ENCODE measurements at places on chromosomes 1 and 21.
A peak's percentile ranks its signal among the peaks of the same experiment; 100 is the strongest.

DNA sequence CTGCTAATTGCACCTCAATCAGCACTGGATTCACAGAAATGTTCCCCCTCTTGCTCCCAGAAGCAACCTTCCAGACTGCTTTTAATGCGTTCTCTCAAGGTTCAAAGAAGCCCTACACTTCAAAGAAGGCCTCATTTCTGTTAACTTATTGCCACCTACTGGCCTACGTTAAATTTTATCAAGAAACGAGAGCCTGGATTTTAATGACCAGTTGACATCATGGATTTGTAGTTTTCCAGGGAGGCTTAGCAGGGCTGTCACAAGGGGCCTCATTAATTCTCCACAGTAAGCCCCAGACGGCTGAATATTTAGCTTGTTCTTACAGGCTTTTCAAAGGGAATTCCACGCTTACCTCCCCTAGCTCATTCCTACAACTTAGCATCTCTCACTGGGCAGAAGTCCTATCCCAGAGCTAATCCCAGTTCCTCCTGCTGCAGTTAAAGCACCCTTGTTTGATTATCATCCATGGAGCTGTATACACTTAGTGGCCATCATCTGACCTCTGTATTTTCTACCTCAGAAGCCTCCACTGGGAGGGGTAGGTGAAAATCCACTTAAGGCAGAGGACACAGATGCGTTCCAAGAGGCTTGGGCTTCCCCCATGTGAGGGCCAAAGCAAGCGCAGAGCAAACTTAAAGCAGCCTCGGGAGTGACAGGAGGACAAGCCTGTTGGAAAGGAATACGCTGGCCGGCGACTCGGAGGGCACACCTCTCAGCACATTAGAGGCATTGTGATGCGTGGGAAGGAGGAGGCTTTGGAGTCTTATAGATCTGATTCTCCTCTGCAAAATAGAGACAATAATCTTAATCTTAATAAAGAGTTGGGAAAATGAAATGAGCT lies 32.2 kb upstream of the CYP4X1 start:
- no peak for DNase-seq

GRCh38 chr1:55928576-55928975 lies 650.8 kb downstream of the PLPP3 start:
- DNase-seq, result no peak

GRCh38 chr1:51986718-51987117 lies 3.8 kb downstream of the RAB3B start:
- DNase-seq, result no peak

DNA sequence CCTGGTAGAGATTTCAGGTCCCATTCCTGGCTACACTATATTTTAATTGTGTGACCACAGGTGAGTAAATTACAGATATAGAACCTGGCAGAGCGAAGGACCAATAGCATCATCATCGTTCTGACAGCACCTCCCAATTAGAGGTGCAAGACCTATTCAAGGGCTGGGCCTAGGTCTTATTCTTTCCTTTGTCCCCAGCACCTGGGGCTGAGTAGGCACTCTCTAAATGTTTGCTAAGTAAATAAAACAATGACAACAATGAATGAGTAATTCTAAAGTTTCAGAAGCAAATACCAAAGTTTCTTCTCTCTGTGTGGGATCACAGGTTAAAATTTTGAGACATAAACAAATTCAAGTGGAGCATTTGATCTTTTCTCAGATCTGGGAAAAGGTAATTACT lies 32.7 kb downstream of the BEND5 start:
- no peak for DNase-seq

DNA sequence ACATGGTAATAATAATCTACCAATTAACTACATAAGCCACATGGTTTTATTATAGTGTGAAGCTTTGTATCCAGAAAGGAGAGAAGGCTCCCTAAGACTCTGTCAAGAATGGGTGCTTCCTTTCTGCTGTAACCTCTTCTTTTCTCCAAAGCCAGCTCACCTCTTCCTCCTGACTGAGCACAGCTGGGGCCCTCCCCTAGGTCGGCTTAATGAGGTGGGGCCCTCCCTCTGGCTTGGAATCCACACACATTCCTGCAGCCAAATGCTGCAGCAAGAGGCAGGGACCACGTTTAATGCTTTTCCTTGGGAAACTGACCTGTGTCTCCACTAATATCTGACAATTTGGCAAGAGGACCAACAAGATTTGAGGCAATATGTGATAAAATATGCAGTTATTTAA lies 94.8 kb downstream of the DSCAM start:
- no peak for DNase-seq

DNA sequence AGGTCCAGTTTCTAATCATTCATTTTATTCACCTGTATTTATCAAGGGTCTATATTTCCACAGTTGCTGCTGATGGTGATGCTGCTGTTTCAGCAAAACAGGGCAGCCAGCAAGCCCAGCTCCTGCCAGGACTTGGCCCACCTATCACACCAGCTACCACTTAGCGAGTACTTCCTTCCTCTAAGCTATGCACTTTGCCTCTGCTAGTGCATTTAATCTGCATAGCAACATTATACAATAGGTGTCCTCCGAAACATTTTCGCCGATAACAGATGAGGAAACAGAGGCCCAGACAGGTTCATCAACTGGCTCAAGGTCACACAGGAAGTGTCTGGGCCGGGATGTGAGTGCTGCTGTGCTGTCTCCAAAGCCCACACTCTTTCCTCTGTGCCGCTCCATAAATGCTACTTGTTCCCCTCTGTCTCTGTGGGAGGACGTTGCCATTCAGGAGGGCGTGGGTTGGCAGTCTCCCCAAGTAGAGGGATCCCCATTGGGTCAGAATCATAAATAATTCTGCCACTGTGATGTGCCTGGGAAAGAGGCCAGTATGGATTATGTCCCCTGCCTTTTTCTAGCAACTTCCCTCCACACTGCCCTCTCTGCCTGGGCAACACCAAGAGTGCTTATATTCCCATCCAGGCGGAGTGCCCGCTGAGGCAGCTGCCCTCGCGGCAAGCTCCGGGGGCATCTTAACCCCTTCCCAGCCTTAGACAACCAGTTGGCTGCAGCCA lies 9.4 kb upstream of the PLEKHA6 start:
- no peak for DNase-seq

- DNase-seq, result no peak
These were observed 125.2 kb upstream of the ZNF648 start for GRCh38 chr1:182186757-182187146.

DNA sequence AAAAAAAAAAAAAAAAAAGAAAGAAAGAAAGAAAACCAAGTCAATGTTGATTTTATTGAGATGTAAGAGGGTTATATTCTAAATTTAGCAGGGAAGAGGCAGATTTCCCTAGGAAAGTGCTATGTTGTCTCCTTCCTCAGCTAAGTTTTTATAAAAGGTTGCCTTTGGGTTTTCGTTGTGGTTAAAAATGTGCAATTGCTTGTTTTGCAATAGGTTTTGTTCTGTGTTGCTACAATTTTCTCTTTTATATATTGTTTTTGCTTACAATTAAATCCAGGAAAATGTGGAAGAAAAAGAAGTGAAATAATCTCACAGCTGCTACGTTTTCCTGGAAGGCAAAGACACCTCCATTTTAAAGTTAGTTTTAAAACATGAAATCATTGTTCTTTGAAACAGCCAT lies 136.7 kb upstream of the C1orf105 start:
- DNase-seq, result peak; percentile 24

GRCh38 chr21:37551993-37552355 lies 185.4 kb downstream of the DYRK1A start:
- DNase-seq, result no peak

- DNase-seq, result no peak
These were observed 222.9 kb downstream of the PLPP3 start for GRCh38 chr1:56356376-56356990.

GRCh38 chr1:65429078-65429477 lies 8.6 kb downstream of the LEPR start:
- DNase-seq, result no peak

GRCh38 chr1:19684677-19685076 lies 20.0 kb downstream of the HTR6 start:
- no peak for DNase-seq

Measured in fibroblast of gingiva (primary cell).